ENCODE measurements at places on chromosomes 3 and 15. TPM values are rescaled to one million over a fixed set of nuclear protein-coding genes. Genes with fewer than 3 reads are reported as not detected.

Gene PCCB
- total RNA-seq: 43.9 TPM

Gene GOLGA8G
- total RNA-seq: not detected

Gene ZCWPW2
- 0.35 TPM for total RNA-seq

- H3K4me3 ChIP-seq: no peak overlapping the region
- peaks cover 26% of the 10 kb centered on the region for H3K27me3 ChIP-seq
- H3K27ac ChIP-seq: no peak overlapping the region
Measured at GRCh38 chr3:129341331-129342141, 62.9 kb downstream of the HMCES start.

Gene ISG20
- 102 TPM for total RNA-seq

DNA sequence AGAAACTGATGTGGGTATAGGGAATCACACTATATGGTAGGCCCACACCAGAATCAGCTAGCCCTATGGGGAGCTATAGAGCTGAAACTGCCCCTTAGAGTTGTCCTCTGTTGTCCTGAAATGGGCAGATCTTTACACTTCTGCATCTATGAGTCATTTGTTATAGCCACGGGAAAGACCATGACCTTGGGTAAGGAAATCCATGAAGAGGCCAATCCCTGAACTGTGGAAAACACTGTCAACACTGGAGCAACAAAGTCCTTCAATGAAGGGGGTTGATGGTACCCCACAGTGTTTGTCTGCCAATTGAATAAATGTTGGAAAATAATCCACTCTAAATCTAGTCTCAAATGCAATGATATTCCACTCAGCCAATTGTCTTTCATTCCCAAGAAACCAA, 5.2 kb upstream of the CD200R1 start:
- DNase-seq: no peak
- peaks cover 69% of the 10 kb centered on the region for H3K4me1 ChIP-seq

GRCh38 chr3:73530022-73530396, 94.7 kb downstream of the PDZRN3 start:
- H3K4me1 ChIP-seq: no peaks in the 10 kb centered on the region
- no peak overlapping the region for H3K4me3 ChIP-seq

DNA sequence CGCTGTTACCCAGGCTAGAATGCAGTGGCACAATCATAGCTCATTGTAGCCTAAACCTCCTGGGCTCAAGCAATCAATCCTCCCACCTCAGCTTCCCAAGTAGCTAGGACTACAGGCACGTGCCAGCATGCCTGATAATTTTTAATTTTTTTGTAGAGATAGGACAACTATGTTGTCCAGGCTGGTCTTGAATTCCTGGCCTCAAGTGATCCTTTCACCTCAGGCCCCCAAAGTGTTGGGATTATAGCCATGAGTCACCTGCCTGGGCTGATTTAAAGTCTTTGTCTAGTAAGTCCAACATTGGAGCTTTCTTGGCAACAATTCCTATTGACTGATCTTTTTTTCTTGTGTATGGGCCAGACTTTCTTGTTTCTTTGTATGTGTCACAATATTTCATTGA, 28.1 kb downstream of the SPINK8 start:
- no peaks in the 10 kb centered on the region for H3K36me3 ChIP-seq
- H3K27ac ChIP-seq: no peak overlapping the region
- H3K4me1 ChIP-seq: peaks cover 16% of the 10 kb centered on the region

GRCh38 chr15:47542312-47542989, 174.9 kb upstream of the SEMA6D start:
- no peak for DNase-seq
- H3K4me1 ChIP-seq: no peaks in the 10 kb centered on the region
- no peak overlapping the region for H3K4me3 ChIP-seq
- H3K36me3 ChIP-seq: no peaks in the 10 kb centered on the region
- H3K27ac ChIP-seq: no peak overlapping the region

Gene NOX5
- not detected for total RNA-seq

Data from activated T-cell treated with anti-CD3 and anti-CD28 coated beads, Interleukin-2, amount 50 U/mL, for 72 hours (primary cell).